Activated CD4-positive, alpha-beta T cell treated with anti-CD3 and anti-CD28 coated beads, Interleukin-2, amount 10 ng/mL, durations not matched to agents 7 days and 5 days (primary cell): ENCODE measurements at places on chromosomes 1 and 21.

- peaks cover 2% of the 10 kb centered on the region for H3K27me3 ChIP-seq
- H3K27ac ChIP-seq = no peak overlapping the region
- DNase-seq = no peak
- no peak overlapping the region for H3K4me3 ChIP-seq
These were observed 85.6 kb downstream of the MAN1C1 start for GRCh38 chr1:25702101-25702775.

GRCh38 chr1:223298701-223299100 is 65.3 kb downstream of the SUSD4 start:
- no peaks in the 10 kb centered on the region for H3K27me3 ChIP-seq
- no peak overlapping the region for H3K4me3 ChIP-seq
- H3K27ac ChIP-seq = no peak overlapping the region

GRCh38 chr1:234326497-234327366 is 46.5 kb upstream of the COA6 start:
- DNase-seq = peak; percentile 78
- H3K36me3 ChIP-seq = no peaks in the 10 kb centered on the region
- H3K27me3 ChIP-seq = peaks cover 7% of the 10 kb centered on the region
- H3K27ac ChIP-seq = peak overlapping the region; percentile 78

GRCh38 chr1:84960371-84960770 is 36.5 kb downstream of the MCOLN2 start:
- no peak for DNase-seq
- no peaks in the 10 kb centered on the region for H3K27me3 ChIP-seq
- no peak overlapping the region for H3K27ac ChIP-seq
- no peak overlapping the region for H3K4me3 ChIP-seq
- H3K4me1 ChIP-seq = peaks cover 20% of the 10 kb centered on the region
- peaks cover 34% of the 10 kb centered on the region for H3K36me3 ChIP-seq

GRCh38 chr1:155320661-155321617 is at the start of gene RUSC1:
Gene RUSC1, plus strand, starts transcription at chr1:155320894. Its CDS starts 880 bp downstream, at chr1:155321774.
- DNase-seq = peak; percentile 86
- H3K36me3 ChIP-seq = peaks cover 14% of the 10 kb centered on the region
- peak within 1 kb of the TSS; percentile 65 for H3K4me3 ChIP-seq
- peak within 1 kb of the TSS; percentile 62 for H3K27ac ChIP-seq
- H3K27me3 ChIP-seq = no peaks in the 10 kb centered on the region

GRCh38 chr1:182765391-182765790 is 24.2 kb upstream of the NPL start:
- DNase-seq = no peak
- H3K36me3 ChIP-seq = peaks cover 5% of the 10 kb centered on the region

DNA sequence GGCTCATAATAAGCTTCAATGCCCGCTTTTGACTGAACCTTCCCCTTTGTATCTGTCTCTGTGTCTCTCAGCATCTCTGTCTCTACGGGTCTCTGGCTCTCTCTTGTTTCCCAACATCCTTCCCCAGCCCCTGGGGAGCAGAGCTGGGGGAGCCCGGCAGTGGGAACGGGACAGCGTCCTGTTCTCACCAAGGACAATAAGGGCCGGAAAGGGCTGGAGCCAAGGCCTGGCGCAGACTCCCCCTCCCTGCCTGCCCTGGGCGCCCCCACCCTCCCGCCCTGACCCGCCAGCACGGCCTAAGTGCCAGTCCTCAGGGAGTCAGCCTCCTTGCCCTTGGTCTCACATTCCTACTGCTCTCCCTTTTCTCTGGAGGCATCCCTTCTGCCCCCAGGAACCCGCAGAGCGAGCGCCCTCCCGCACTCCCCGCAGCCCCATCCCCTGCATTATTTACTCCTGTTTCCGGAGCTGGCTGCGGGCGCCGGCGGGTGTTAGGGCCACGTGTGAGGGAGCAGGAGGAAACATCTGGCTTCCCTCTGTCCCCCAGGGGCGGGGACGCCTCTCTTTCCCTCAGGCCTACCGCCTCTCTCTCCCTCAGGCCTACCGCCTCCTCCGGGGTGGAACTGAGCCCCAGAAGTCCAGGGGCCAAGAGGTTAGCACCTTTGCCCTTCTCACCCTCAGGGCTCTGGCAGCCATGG is 6.5 kb downstream of the KRTCAP2 start:
- no peak overlapping the region for H3K4me3 ChIP-seq
- no peak overlapping the region for H3K27ac ChIP-seq
- H3K27me3 ChIP-seq = no peaks in the 10 kb centered on the region
- H3K36me3 ChIP-seq = peaks cover 11% of the 10 kb centered on the region
- no peak for DNase-seq
- peaks cover 23% of the 10 kb centered on the region for H3K4me1 ChIP-seq

DNA sequence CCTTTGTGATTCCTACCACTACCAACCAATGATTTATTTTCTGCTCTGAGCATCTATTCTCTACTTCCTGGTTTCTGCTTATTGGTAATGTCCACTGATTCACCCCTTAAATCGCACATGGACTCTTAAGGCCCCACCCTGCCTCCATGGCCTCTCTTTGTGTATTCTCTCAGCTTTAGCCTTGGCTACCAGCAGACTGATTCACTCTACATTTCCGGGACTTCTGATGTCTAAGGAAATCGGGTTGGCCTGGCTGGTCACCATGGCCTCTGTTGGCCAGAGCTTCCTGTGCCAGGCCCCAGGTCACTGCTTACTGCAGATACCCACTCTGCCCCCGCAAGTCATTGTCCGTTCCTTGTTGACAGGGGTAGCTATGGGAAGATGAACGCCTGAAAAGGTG is 40.9 kb downstream of the PDPN start:
- peaks cover 3% of the 10 kb centered on the region for H3K27me3 ChIP-seq
- no peak overlapping the region for H3K4me3 ChIP-seq
- H3K27ac ChIP-seq = no peak overlapping the region
- H3K36me3 ChIP-seq = no peaks in the 10 kb centered on the region

DNA sequence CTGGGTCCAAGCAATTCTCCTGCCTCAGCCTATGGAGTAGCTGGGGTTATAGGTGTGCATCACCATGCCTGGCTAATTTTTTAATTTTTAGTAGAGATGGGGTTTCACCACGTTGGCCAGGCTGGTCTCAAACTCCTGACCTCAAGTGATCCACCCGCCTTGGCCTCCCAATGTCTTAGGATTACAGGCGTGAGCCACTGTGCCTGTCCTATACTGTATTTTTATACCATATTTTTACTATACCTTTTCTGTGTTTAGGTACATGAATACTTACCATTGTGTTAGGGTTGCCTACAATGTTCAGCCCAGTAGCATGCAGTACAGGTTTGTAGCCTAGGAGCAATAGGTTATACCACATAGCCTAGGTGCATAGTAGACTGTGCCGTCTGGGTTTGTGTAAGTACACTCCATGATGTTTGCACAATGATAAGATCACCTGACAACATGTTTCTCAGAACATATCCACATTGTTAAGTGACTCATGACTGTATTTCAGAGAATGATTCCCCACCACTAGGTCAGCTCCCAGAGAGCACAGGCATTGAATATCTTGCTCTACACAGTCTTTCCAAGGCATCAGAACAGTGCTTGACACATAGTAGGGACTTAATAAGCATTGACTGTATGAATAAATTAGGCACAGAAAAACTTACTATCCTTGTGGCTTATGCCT is 6.0 kb upstream of the CITED4 start:
- peaks cover 22% of the 10 kb centered on the region for H3K4me1 ChIP-seq
- no peaks in the 10 kb centered on the region for H3K27me3 ChIP-seq
- H3K4me3 ChIP-seq = no peak overlapping the region
- H3K27ac ChIP-seq = no peak overlapping the region
- H3K36me3 ChIP-seq = peaks cover 5% of the 10 kb centered on the region

DNA sequence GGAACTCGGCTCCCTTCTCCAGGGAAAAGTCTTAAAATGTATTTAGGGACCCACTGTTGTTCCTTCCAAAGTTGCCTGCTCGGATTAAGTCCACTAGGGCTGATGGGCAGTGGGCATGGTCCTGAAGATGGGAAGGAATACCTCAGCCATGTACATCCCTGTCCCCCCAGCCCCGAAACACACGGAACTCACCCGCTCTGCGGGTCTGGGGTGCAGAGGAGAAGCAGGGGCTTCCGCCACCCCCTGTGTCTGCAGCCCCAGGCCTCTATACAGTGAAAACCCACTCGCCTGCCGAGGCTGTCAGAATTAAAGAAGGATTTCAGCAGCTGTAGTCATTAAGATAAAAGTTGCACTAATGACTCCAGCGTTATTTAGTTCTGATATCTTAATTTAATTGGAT is 212.6 kb upstream of the VAMP3 start:
- no peak overlapping the region for H3K4me3 ChIP-seq
- H3K4me1 ChIP-seq = no peaks in the 10 kb centered on the region
- H3K27ac ChIP-seq = no peak overlapping the region
- DNase-seq = no peak

- H3K4me1 ChIP-seq = peaks cover 4% of the 10 kb centered on the region
- no peak for DNase-seq
- H3K27me3 ChIP-seq = no peaks in the 10 kb centered on the region
- H3K36me3 ChIP-seq = peaks cover 70% of the 10 kb centered on the region
- H3K27ac ChIP-seq = no peak overlapping the region
These were observed 35.7 kb upstream of the GPR88 start for GRCh38 chr1:100502052-100502792.

GRCh38 chr1:208950206-208950605 is 633.3 kb upstream of the CAMK1G start:
- no peaks in the 10 kb centered on the region for H3K36me3 ChIP-seq
- no peak overlapping the region for H3K4me3 ChIP-seq
- no peak for DNase-seq
- H3K27me3 ChIP-seq = no peaks in the 10 kb centered on the region
- no peaks in the 10 kb centered on the region for H3K4me1 ChIP-seq

- H3K27me3 ChIP-seq = peaks cover 13% of the 10 kb centered on the region
- H3K4me1 ChIP-seq = no peaks in the 10 kb centered on the region
- H3K4me3 ChIP-seq = no peak overlapping the region
- no peak for DNase-seq
- H3K27ac ChIP-seq = no peak overlapping the region
- H3K36me3 ChIP-seq = no peaks in the 10 kb centered on the region
These were observed 7.6 kb upstream of the ENAH start for GRCh38 chr1:225660544-225660946.

DNA sequence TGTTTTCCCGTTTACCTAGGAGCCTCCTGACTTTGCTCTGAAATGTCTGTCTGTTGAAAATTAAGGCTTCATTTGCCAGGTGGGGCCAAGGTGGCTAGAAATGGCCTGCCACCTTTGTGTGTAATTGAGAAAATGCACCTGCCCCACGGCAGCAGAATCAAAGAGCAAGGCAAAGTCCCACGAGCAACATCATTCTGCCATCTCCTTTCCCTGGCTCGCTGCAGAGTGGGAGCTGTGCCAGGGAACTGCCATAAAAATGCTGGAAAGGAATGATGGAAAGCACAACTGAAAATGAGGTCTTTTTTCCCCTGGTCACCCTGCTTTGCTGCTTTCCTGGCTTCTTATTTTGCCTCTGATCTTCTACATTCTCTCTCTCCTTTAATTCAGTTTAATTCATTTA is 5.5 kb upstream of the OLFML2B start:
- H3K27me3 ChIP-seq = peaks cover 39% of the 10 kb centered on the region
- H3K4me3 ChIP-seq = no peak overlapping the region
- no peak overlapping the region for H3K27ac ChIP-seq
- no peak for DNase-seq

DNA sequence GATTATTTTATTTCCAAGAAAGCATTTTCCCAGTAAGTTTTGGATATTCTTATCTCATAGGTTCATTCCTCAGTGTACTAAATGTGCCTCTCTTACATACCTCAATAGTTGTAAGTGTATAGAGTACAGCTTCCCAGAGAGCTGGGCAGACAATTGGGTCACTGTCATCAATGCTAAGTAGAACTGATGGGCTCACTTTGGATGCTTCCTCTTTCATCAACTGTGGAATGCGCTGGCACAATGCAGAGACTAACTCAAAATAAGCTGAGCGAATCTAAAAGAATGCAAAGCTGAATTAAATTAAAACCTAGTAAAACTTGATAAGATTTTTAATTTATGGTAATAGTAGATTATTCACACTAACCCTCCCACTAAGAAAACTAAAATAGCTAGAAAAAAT is 21.5 kb downstream of the LTN1 start:
- DNase-seq = no peak
- no peaks in the 10 kb centered on the region for H3K27me3 ChIP-seq
- no peak overlapping the region for H3K4me3 ChIP-seq
- peaks cover 52% of the 10 kb centered on the region for H3K36me3 ChIP-seq
- H3K4me1 ChIP-seq = peaks cover 5% of the 10 kb centered on the region

DNA sequence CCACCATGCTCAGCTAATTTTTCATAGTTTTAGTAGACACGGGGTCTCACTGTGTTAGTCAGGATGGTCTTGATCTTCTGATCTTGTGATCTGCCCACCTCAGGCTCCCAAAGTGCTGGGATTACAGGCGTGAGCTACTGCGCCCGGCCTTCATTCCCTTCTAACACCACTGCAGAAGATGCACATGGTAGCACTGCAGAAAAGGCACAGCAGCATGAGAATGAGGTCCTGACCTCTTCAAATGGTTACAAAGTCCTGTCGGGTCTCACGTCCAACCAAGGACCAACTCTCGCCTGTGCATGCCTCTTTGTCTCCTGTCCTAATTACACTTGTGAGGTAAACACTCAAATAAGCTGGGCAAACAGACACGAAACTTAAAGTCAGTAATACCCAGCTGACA is 83.0 kb upstream of the GCLM start:
- H3K36me3 ChIP-seq = no peaks in the 10 kb centered on the region
- DNase-seq = no peak
- no peaks in the 10 kb centered on the region for H3K4me1 ChIP-seq
- no peak overlapping the region for H3K4me3 ChIP-seq

DNA sequence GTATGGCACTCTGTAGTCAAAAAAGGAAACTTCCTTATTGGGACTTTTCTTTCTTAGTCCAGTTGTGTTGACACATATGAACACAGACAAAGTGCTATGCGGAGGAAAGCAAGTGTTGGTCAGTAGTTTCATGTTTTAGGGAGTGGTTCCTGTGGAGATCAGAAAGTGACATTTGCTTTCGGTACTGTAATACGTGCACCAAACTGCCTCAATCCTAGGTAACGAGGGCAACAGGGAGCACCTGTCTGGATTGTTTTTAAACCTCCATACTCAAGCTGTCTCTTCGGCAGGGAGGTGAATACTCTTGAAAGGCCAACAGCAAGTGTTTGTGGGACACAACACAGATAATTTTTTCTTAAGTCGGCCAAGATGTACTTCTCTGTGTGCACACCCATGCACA is 9.1 kb downstream of the RHOU start:
- no peak overlapping the region for H3K4me3 ChIP-seq
- H3K27me3 ChIP-seq = no peaks in the 10 kb centered on the region
- H3K36me3 ChIP-seq = peaks cover 42% of the 10 kb centered on the region
- H3K27ac ChIP-seq = no peak overlapping the region
- peaks cover 29% of the 10 kb centered on the region for H3K4me1 ChIP-seq
